Hair follicular keratinocyte (primary cell): ENCODE measurements at places on chromosomes 1 and 21. TPM values are rescaled to one million over a fixed set of nuclear protein-coding genes. Genes with fewer than 3 reads are reported as not detected.

Gene FAM72C
- 1.2 and 5.9 TPM in 2 replicates for total RNA-seq

Gene PLA2G2C
- total RNA-seq: not detected in 2 replicates

Gene CA6
- not detected in 2 replicates for total RNA-seq

Gene CFAP298
- total RNA-seq: 40.4 and 58.9 TPM in 2 replicates

Gene MFSD2A
- 49.1 and 67.8 TPM in 2 replicates for total RNA-seq

Gene TENT5C
- 0.15 and 0.16 TPM in 2 replicates for total RNA-seq

Gene OVAAL
- total RNA-seq: not detected in 2 replicates

Gene RBM11
- 0.16 and 0.27 TPM in 2 replicates for total RNA-seq

Gene CNKSR1
- 12.1 and 14.1 TPM in 2 replicates for total RNA-seq

Gene NR5A2
- not detected in 2 replicates for total RNA-seq

Gene DMAP1
- 21.0 and 31.6 TPM in 2 replicates for total RNA-seq

Gene OR2L13
- total RNA-seq: 0.08 and 0.23 TPM in 2 replicates

Gene ZDHHC18
- 8.7 and 11.6 TPM in 2 replicates for total RNA-seq

Gene MCOLN3
- total RNA-seq: 1.7 and 2.6 TPM in 2 replicates

Gene CCDC17
- total RNA-seq: 0.23 and 0.78 TPM in 2 replicates

Gene GBP6
- 0.61 and 1.3 TPM in 2 replicates for total RNA-seq

Gene TEX38
- total RNA-seq: not detected in 2 replicates

Gene RHBDL2
- total RNA-seq: 3.9 and 8.7 TPM in 2 replicates

Gene F3
- 773 and 963 TPM in 2 replicates for total RNA-seq

Gene DTL
- 5.2 and 15.3 TPM in 2 replicates for total RNA-seq
